ACHN (cell line): ENCODE measurements at places on chromosomes 3 and 15.

GRCh38 chr3:131454501-131454900 is 48.3 kb downstream of the MRPL3 start:
- no peak for DNase-seq

DNA sequence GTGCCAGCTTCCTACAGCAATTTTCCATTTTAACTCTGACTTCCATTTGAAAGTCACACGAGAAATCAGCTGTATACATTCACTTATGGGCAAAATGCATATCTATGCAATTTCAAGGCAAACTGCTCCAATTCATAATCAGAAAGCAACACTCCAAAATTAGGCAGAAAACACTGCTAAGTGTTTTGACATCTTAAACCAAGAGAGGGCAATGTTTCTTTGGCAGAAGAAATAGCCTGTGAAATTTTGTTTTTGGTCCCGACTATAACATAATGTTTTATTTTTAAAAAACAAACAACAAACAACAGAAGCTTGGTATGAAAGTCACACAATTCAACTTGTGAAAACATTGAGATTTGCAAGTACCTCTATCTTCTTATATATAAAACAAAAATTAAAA is 42.6 kb downstream of the GOLIM4 start:
- DNase-seq = no peak

GRCh38 chr3:169940470-169941181 is 26.0 kb upstream of the SEC62 start:
- DNase-seq = no peak

DNA sequence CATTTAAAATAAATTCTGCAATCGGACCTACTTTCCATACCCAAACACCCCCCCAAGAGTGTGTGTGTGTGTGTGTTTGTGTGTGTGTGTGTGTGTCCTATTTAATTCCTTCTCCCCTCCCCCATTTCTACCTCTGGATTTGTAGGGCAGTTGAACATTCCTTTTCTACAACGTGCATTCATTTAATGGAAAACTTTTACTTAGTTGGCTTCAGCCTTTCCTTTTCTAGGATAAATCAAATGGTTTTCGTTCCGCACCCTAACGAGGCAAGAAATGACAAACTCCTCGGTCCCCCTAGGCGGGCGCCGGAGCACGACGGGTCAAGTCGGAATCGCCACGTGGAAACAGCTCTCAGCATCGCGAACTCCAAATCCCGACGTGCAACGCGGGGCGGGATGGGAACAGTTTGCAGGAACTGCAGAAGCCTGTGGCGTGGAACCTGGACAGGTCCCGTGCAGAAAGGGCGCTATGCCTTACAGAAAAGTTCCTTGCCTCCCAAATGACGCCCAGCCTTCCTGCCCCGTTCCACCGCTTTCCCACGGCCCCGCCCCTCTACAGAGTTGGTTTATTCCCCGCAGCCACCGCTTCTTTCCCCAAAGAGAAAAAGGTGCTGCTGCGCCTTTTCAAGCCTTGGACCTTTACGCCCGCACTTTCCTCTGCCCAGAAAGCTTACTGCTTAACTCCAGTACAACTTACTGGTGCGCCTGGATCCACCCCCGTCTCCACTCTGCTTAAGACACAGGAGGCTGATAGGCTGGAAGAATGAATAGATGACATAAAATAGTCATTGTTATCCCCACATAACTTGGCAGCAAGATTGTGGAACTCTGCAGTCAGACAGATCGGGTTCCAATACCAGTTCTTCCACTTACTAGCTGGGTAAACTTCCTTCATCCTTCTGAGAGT is 1.1 kb upstream of the EIF2B5 start:
- DNase-seq = peak; percentile 82

GRCh38 chr15:39599871-39600270 is 19.0 kb downstream of the THBS1 start:
- peak; percentile 6 for DNase-seq

DNA sequence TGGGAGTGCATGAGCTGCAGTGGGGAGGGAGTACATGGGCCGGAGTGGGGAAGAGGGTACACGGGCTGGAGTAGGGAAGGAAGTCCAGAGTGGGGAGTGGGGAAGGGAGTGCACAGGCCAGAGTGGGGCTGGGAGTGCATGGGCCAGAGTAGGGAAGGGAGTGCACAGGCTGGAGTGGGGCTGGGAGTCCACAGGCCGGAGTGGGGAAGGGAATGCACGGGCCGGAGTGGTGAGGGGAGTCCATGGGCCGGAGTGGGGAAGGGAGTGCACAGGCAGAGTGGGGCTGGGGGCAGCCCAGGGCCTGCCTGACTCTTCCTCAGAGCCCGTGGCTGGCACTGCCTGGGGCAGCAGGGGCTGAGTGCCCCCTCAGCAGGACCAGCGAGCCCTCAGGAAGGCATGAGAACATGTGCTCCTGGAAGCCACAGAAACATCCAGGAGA is 40.7 kb downstream of the KLF15 start:
- no peak for DNase-seq

- no peak for DNase-seq
These were observed 30.4 kb downstream of the RPL22L1 start for GRCh38 chr3:170839518-170840100.

GRCh38 chr3:120554812-120555606 is 41.1 kb upstream of the NDUFB4 start:
- DNase-seq = no peak

- DNase-seq = no peak
These were observed 26.4 kb upstream of the DOCK3 start for GRCh38 chr3:50648313-50648712.

DNA sequence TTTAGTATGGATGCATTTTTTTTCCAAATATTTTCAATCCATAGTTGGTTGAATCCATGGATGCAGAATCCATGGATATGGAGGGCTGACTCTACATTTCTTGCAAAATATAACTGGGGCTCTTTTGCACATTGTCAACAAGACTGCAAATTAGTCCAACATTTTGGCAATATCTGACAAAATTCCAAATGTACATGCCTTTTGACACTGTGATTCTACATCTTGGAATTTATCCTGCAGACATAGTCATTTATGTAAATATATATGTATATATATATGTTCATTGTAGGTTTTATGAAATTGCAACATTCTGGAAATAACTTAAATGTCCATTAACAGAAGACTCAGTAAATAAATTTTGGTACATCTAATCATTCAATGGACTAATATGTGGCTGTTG is 203.0 kb downstream of the THRB start:
- DNase-seq = no peak

- no peak for DNase-seq
These were observed 534.5 kb upstream of the TBL1XR1 start for GRCh38 chr3:177731644-177732268.

DNA sequence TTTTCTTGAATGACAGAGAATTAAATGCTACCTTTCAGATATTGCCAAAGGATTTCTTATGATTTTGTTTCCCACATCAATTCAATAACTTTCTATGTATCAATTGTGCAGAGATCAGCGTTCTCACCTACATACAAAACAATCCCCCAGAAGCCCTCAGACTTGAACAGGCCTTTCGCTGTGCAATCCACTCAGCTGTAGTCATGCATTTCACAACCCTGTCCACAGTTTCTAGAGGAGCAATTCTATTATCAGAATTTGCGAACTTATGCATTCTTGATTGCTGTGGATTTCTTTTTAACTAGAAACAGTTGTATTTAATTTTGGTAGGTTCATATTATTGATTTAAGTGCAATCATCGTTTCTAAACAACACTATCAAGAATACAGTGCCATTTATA is 13.7 kb upstream of the ALCAM start:
- no peak for DNase-seq

DNA sequence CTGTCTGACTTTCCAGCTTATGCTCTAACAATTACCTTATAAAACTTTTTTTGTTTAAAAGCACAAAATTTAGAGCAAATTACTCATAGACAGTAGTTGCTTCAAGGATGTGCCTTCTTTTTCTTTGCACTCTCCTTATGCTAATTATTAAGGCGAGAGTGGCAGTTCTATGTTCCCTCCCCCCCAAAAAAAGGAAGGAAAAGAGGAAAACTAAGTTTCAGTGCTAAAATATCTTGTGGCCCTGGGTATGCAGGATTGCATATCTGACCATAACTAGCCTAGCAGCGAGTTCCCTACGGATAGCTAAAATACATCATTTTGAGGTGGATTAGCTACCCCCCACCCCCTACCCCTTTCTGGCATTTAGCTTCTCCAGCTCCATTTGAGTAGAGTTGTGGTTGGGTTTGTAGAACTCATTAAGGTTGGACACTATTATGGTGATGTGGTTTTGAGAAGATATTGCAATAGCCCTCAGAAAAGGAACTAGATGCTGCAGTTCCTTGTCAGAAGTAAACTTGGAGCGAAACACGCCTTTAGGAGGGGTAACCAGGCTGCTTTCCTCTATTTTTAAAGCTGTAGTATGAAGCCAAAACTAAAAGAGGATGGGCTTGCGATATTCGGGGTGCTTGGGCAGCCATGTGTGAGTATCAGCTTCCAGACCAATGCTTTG is 174.6 kb downstream of the AKAP13 start:
- DNase-seq = no peak
